ENCODE measurements at places on chromosomes 4 and X.
A peak's percentile ranks its signal among the peaks of the same experiment; 100 is the strongest.

DNA sequence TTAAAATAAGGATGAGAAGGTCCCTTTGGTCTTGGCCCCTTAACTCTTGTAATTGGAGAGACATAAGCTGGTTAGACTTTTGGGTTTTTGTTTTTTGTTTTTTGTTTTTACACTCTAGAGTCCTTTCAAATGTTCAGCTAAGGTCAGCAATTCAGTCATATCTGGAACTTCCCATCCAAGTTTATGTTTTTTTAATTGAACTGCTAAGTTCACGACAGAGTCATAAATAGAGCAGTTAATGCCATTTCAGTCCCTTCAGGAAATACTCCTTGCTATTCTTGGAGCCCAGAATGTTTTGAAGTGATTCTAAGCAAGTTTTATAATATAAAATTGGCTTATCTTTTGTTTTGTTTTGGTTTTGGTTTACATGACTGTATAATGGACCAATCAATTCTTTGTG is 329.4 kb upstream of the PABPC4L start:
- no peak for DNase-seq

DNA sequence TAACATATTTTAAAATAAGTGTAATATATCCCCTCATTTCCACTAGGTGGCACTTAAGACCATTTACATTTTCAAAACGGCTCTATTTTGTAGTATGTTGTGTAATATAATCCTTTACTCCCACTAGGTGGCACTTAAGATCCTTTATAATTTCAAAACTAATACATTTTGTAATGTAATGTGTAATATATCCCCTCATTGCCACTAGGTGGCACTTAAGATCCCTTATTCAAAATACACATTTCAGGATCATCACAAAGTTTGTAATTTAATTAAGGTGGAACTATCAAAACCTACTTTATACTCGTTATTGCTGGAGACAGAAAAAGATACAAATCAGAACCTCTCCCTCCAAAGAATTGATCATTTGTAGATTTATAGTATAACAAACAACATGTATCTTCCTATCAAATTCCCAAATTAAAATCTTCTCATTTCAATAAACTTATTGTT is 132.5 kb downstream of the ARHGAP6 start:
- DNase-seq, result peak; percentile 27

GRCh38 chr4:95984081-95984480 is 144.2 kb downstream of the PDHA2 start:
- no peak for DNase-seq

GRCh38 chrX:115712484-115712883 is 151.5 kb downstream of the PLS3 start:
- no peak for DNase-seq

- no peak for DNase-seq
Measured at GRCh38 chr4:26884026-26884425, 23.4 kb downstream of the STIM2 start.
